ENCODE measurements at places on chromosomes 7 and 10.
A peak's percentile ranks its signal among the peaks of the same experiment; 100 is the strongest.

DNA sequence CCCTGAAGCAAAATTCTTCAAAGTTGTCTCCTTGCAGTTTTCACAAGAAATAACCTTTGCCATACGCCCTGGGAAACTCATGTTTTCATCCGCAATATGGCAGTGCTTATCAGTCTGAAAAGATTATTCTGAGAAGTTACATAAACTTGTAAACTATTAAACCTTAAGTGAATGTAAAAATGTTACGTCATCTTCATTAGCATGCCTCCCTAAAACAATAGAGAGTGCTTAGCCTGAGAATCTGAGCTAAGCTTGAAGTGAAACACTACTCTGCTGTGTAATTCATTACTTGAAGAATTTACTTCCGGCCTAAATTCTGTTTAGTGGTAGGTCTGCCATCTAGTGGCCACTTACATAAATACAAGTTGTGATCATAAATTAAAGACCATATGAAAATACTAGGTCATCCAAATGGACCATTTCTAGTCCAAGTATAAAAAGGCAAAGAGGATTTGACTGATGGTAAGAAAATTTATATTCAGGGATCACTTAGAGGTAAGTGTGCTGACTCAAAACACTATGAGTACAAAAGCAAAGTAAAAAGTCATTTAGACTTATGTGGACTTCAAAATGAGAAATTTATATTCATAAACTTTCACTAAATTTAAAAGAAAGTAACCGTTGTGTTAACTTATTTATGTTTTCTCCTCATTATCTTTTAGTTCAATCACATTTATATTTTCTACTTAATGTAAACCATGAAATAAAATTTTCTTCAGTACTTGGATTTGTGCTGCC is 745.1 kb upstream of the LRRTM3 start:
- H3K27me3 ChIP-seq, result no peaks in the 10 kb centered on the region
- no peaks in the 10 kb centered on the region for H3K4me1 ChIP-seq
- no peaks in the 10 kb centered on the region for H3K36me3 ChIP-seq
- no peak for DNase-seq
- H3K4me3 ChIP-seq, result no peak overlapping the region

- H3K27me3 ChIP-seq, result no peaks in the 10 kb centered on the region
- H3K4me1 ChIP-seq, result no peaks in the 10 kb centered on the region
- no peak overlapping the region for H3K27ac ChIP-seq
- no peak for DNase-seq
These were observed 63.1 kb downstream of the BMPR1A start for GRCh38 chr10:86819567-86819966.

DNA sequence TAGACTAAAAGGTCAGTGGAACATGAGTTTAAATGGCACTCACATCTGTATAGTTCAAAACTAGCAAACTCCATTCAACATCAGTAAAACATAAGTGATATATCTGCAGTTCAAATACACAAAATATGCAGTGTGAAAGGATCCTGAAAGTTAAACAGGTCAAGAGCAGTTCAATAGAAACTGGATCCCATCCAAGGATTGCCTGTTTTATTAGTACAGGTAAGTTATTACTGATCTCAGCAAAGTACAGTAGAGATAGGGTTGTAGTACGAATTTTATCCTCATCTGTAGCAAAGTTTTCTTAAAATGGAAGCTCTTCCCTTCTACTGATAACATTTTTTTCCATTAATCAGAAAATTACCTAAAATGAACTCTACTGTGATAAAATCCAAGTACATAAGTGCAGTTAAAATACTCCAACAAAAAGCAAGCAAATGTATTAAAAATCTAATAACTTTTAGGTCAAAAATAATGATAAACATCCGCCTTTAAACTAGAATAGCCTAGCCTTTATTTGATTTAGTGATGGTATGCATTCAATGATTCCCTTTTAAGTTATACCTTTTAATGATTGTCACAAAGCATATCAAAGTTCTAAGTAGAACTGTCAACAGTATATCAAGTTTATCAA is 2.2 kb downstream of the ZNF800 start:
- peak overlapping the region; percentile 94 for H3K4me3 ChIP-seq
- H3K4me1 ChIP-seq, result no peaks in the 10 kb centered on the region
- H3K36me3 ChIP-seq, result peaks cover 39% of the 10 kb centered on the region
- H3K27me3 ChIP-seq, result peaks cover 22% of the 10 kb centered on the region
- no peak for DNase-seq
- H3K27ac ChIP-seq, result no peak overlapping the region

GRCh38 chr10:117553815-117554172 is 11.2 kb downstream of the EMX2 start:
- H3K27me3 ChIP-seq, result peaks cover 99% of the 10 kb centered on the region
- H3K4me1 ChIP-seq, result no peaks in the 10 kb centered on the region
- no peak overlapping the region for H3K27ac ChIP-seq
- DNase-seq, result no peak

DNA sequence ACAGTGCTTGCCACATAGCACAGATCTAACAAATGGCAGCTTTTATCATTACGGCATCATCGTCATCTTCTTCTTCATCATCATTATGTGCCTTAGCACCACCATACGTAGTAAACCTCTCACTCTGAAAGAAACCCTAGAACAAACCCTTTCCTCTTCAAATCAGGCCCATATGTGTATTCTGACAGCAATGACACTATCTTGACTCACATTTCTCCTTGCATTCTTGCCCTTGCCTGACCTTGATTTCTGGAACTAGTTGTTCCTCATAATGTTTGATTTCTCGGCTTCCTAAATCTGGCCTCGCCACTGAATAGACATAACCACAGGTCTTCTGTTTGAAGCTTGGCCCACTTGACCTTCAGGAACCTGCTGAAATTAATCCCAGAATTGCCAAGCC is 115.3 kb downstream of the DGKI start:
- H3K27ac ChIP-seq, result no peak overlapping the region
- H3K27me3 ChIP-seq, result no peaks in the 10 kb centered on the region
- no peak overlapping the region for H3K4me3 ChIP-seq
- no peaks in the 10 kb centered on the region for H3K36me3 ChIP-seq
- DNase-seq, result no peak
- no peaks in the 10 kb centered on the region for H3K4me1 ChIP-seq

GRCh38 chr7:24764011-24764410 is 6.7 kb upstream of the GSDME start:
- H3K36me3 ChIP-seq, result no peaks in the 10 kb centered on the region
- peaks cover 13% of the 10 kb centered on the region for H3K27me3 ChIP-seq
- H3K27ac ChIP-seq, result no peak overlapping the region
- no peak overlapping the region for H3K4me3 ChIP-seq
- no peaks in the 10 kb centered on the region for H3K4me1 ChIP-seq
- DNase-seq, result no peak

DNA sequence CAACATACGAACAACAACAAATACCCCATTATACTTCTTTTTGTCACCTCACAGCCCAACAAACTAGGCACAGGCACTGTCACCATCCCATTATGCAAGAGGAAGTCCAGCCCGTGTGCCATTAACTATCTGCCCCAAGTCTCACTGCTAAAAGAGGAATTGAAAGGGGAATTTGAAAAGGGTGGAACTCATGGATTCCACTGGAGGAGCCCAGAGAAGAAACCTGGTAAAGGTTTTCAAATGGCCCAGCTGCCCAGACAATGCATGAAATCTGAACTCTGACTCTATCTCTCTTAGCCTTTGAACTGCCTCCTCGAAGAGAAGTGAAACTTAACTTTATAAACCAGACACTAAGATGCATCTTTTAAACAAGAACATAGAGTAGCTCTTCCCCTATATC is 130.0 kb downstream of the PLXNA4 start:
- no peak overlapping the region for H3K27ac ChIP-seq
- DNase-seq, result no peak
- no peaks in the 10 kb centered on the region for H3K27me3 ChIP-seq
- peaks cover 6% of the 10 kb centered on the region for H3K4me1 ChIP-seq
- no peaks in the 10 kb centered on the region for H3K36me3 ChIP-seq
- no peak overlapping the region for H3K4me3 ChIP-seq

GRCh38 chr7:69880840-69881239 is 282.6 kb downstream of the AUTS2 start:
- no peak overlapping the region for H3K27ac ChIP-seq
- no peak overlapping the region for H3K4me3 ChIP-seq
- peaks cover 9% of the 10 kb centered on the region for H3K4me1 ChIP-seq
- DNase-seq, result no peak
- no peaks in the 10 kb centered on the region for H3K27me3 ChIP-seq
- no peaks in the 10 kb centered on the region for H3K36me3 ChIP-seq

GRCh38 chr7:1466524-1467271 is 7.4 kb upstream of the MICALL2 start:
- peak overlapping the region; percentile 73 for H3K27ac ChIP-seq
- no peaks in the 10 kb centered on the region for H3K36me3 ChIP-seq
- H3K4me1 ChIP-seq, result no peaks in the 10 kb centered on the region

- H3K4me3 ChIP-seq, result no peak overlapping the region
- H3K27ac ChIP-seq, result no peak overlapping the region
- H3K4me1 ChIP-seq, result no peaks in the 10 kb centered on the region
- no peaks in the 10 kb centered on the region for H3K27me3 ChIP-seq
These were observed 45.2 kb downstream of the MTERF1 start for GRCh38 chr7:91835091-91835825.

DNA sequence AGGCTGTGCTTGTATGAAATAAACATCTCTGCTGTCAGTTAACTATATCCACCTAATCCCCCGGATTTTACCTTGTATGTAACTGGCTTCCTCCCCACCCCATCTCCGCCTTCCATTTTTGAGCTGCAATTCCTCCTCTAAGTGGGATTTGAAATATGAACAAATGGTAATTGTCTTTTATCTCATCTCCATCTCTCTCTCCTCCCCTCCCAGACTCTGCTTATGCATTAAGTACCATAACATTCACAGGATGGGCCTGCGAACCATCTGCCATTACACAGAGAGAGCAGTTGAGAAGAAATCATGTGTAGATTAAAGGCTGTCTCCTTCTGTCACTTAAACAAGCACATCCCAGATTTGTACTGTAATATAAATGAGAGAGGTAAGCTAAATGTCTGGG is 1169.9 kb downstream of the TYW1 start:
- no peaks in the 10 kb centered on the region for H3K27me3 ChIP-seq
- no peaks in the 10 kb centered on the region for H3K4me1 ChIP-seq
- no peak for DNase-seq
- H3K4me3 ChIP-seq, result no peak overlapping the region

DNA sequence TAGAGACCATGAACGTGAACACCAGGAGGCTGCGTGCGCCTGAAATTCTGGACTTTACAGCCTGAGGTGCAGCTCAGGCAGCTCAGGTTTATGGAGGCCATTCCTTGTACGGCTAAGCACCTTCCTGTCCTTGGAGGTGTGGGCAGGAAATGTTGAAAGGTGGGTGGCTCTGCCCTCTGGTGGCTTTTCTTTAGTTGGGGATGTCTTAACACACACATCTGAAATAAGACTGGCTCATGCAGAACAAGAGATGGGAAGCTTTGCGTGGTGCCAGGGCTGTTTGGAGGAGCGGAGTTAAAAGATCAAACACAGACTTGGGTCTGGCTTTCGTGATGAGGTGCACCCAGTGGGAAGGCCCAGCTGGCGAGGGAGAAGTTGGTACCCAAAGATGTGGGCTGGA is 64.1 kb downstream of the DOCK1 start:
- no peaks in the 10 kb centered on the region for H3K4me1 ChIP-seq
- no peaks in the 10 kb centered on the region for H3K27me3 ChIP-seq
- peaks cover 12% of the 10 kb centered on the region for H3K36me3 ChIP-seq

GRCh38 chr7:42886893-42887505 is 24.9 kb downstream of the C7orf25 start:
- H3K27me3 ChIP-seq, result no peaks in the 10 kb centered on the region
- H3K4me1 ChIP-seq, result peaks cover 5% of the 10 kb centered on the region
- no peak overlapping the region for H3K27ac ChIP-seq
- H3K4me3 ChIP-seq, result peak overlapping the region; percentile 83

DNA sequence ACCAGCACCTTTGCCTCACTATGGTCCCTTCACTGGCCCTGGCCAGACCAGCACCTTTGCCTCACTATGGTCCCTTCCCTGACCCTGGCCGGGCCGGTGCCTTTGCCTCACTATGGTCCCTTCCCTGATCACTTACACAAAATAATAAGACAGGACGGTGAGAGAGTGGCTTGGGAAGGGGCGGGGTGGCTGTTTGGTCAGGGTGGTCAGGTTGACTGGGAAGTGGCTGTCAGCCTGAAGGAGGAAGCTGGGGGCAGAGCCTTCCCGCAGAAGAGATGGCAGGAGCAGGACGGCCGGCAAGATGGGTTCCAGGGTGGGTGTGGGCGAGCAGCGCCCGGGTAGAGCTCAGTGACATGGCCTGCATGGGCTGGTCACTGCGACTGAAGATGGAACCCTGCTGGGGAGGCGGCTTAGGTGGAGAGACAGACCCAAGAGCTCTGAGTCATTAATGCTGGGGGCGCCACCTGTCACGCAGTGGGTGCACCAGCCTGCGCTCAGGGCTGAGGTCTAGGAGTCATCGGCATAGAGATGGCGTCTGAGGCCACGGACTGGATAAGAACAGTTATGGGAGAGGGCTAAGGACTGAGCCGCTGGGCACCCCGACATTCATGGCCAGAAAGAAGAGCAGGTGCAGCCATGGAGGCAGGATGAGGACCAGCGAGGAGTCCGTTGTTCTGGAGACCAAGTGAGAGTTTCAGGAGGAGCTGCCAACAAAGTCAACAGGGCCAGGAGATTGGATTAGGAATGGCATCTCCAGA is 91.8 kb downstream of the CHST15 start:
- DNase-seq, result no peak
- no peak overlapping the region for H3K4me3 ChIP-seq
- H3K4me1 ChIP-seq, result no peaks in the 10 kb centered on the region
- no peaks in the 10 kb centered on the region for H3K36me3 ChIP-seq
- no peak overlapping the region for H3K27ac ChIP-seq
- no peaks in the 10 kb centered on the region for H3K27me3 ChIP-seq

DNA sequence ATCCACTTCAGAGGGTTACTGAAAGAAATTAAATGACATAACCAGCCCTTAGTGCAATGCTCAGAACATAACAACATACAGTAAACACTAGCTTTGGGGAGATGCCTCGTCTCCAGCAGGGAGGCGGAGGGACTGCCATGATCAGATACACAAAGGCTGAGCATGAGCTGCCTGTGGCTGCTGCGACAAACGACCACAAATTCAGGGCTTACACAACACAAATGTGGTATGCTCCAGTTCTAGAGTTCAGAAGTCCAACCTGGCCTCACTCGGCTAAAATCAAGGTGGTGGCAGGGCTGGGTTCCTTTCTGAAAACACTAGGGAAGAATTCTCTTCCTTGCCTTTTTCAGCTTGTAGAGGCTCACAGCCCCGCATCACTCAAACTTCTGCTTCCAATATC is 128.2 kb upstream of the ADAM12 start:
- H3K27ac ChIP-seq, result no peak overlapping the region
- no peaks in the 10 kb centered on the region for H3K36me3 ChIP-seq
- no peak overlapping the region for H3K4me3 ChIP-seq
- DNase-seq, result no peak
- H3K27me3 ChIP-seq, result no peaks in the 10 kb centered on the region
- H3K4me1 ChIP-seq, result no peaks in the 10 kb centered on the region

DNA sequence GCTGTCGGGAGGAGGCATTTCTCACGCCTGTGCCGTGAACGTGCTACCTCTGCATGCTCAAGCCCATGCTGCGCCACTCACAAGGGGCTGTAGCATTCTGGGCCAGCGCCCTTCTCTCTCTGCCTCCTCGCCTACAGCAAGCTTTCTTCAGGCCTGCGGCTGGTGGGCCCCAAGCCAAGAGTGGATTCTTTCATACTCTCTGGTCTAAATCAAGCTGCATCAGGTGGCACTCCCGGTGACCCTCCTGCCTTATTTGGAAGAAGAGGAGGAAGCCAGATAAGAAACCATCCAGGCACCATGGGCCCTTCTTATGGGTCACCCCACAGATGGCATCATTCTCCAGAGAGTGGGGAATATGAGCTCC is 86.7 kb upstream of the DUSP5 start:
- peaks cover 19% of the 10 kb centered on the region for H3K4me1 ChIP-seq
- no peaks in the 10 kb centered on the region for H3K27me3 ChIP-seq
- no peak overlapping the region for H3K4me3 ChIP-seq
- no peaks in the 10 kb centered on the region for H3K36me3 ChIP-seq

- DNase-seq, result peak; percentile 100
- no peaks in the 10 kb centered on the region for H3K27me3 ChIP-seq
- peak overlapping the region; percentile 78 for H3K4me3 ChIP-seq
- no peak overlapping the region for H3K27ac ChIP-seq
- no peaks in the 10 kb centered on the region for H3K4me1 ChIP-seq
These were observed 64.0 kb downstream of the RASGEF1A start for GRCh38 chr10:43202657-43203447.
